ENCODE measurements at places on chromosomes 2 and 18. TPM values are rescaled to one million over a fixed set of nuclear protein-coding genes. Genes with fewer than 3 reads are reported as not detected.

Gene RUFY4
- total RNA-seq = 1.0 TPM

Gene NTSR2
- not detected for total RNA-seq

Gene TNS1
- 0.28 TPM for total RNA-seq

Gene DSEL
- total RNA-seq = 0.72 TPM

Gene TLX2
- 0.28 TPM for total RNA-seq

Gene MARCO
- total RNA-seq = 0.47 TPM

Gene PRKAG3
- not detected for total RNA-seq

Gene CDH7
- total RNA-seq = not detected

Gene HOXD11
- not detected for total RNA-seq

Gene DYNAP
- total RNA-seq = not detected

Gene SCG2
- not detected for total RNA-seq

Gene ANTXR1
- 0.19 TPM for total RNA-seq

Gene SNORC
- total RNA-seq = 3.3 TPM

Gene TUBA3E
- total RNA-seq = not detected

Gene FAM237A
- total RNA-seq = not detected

Gene RFTN2
- 0.44 TPM for total RNA-seq

Gene ATP5MC3
- 91.3 TPM for total RNA-seq

Gene LRATD1
- total RNA-seq = 0.19 TPM

Gene COLEC11
- not detected for total RNA-seq

Gene GPAT2
- 3.7 TPM for total RNA-seq

Gene EFEMP1
- not detected for total RNA-seq

Gene CFAP65
- 0.16 TPM for total RNA-seq

All from T-cell (primary cell).